A549 treated with CpdA at 1 μM for 4 hours (cell line): ENCODE measurements at places on chromosomes 7 and 10. TPM values are rescaled to one million over a fixed set of nuclear protein-coding genes. Genes with fewer than 3 reads are reported as not detected.

The VAX1 gene
- total RNA-seq: 1.1 to 1.5 TPM (median 1.4 TPM) in 5 replicates

The RALA gene
- 29.6 to 41.6 TPM (median 32.6 TPM) in 5 replicates for total RNA-seq

The MEOX2 gene
- total RNA-seq: not detected in 5 replicates

The OPN4 gene
- not detected in 5 replicates for total RNA-seq

The MYO3A gene
- total RNA-seq: not detected in 5 replicates

The CYP26C1 gene
- not detected in 5 replicates for total RNA-seq

The HEPACAM2 gene
- not detected in 5 replicates for total RNA-seq

The SFRP4 gene
- 2.8 to 4.8 TPM (median 3.6 TPM) in 5 replicates for total RNA-seq

The TUBB8 gene
- total RNA-seq: 0.07 to 0.26 TPM in 2 of 5 replicates, not detected in the others

The ITGA8 gene
- total RNA-seq: not detected in 5 replicates

The ZNF425 gene
- 1.0 to 1.5 TPM (median 1.4 TPM) in 5 replicates for total RNA-seq

The DOCK1 gene
- 20.7 to 25.9 TPM (median 24.2 TPM) in 5 replicates for total RNA-seq

The SRRM3 gene
- 5.6 to 8.2 TPM (median 7.6 TPM) in 5 replicates for total RNA-seq

The FAM25G gene
- 1.1 to 2.6 TPM (median 1.4 TPM) in 4 of 5 replicates, not detected in the other for total RNA-seq

The SLC26A4 gene
- 0.08 to 0.12 TPM (median 0.09 TPM) in 4 of 5 replicates, not detected in the other for total RNA-seq

The NRP1 gene
- 76.7 to 126 TPM (median 97.3 TPM) in 5 replicates for total RNA-seq

The FRMPD2 gene
- 0.02 to 0.19 TPM (median 0.06 TPM) in 3 of 5 replicates, not detected in the others for total RNA-seq

The STEAP4 gene
- not detected in 5 replicates for total RNA-seq

The FGFR2 gene
- total RNA-seq: 0.20 to 0.99 TPM (median 0.41 TPM) in 5 replicates

The ASAH2 gene
- 1.8 to 3.0 TPM (median 2.8 TPM) in 5 replicates for total RNA-seq

The HDAC9 gene
- total RNA-seq: 0.03 to 0.31 TPM (median 0.11 TPM) in 5 replicates

The MAD1L1 gene
- total RNA-seq: 17.5 to 27.1 TPM (median 21.8 TPM) in 5 replicates

The UPK3B gene
- total RNA-seq: 9.7 to 18.3 TPM (median 17.2 TPM) in 5 replicates

The ETV1 gene
- total RNA-seq: 2.5 to 3.4 TPM (median 2.7 TPM) in 5 replicates

The CREB5 gene
- total RNA-seq: 3.6 to 5.1 TPM (median 4.0 TPM) in 5 replicates

The PILRB gene
- 25.8 to 35.2 TPM (median 31.2 TPM) in 5 replicates for total RNA-seq

The ADCY1 gene
- total RNA-seq: 2.0 to 2.7 TPM (median 2.2 TPM) in 5 replicates

The RBAK gene
- total RNA-seq: 5.4 to 7.6 TPM (median 5.7 TPM) in 5 replicates

The VSTM4 gene
- total RNA-seq: 0.34 to 0.54 TPM (median 0.39 TPM) in 5 replicates

The CALN1 gene
- not detected in 5 replicates for total RNA-seq

The CALML5 gene
- total RNA-seq: not detected in 5 replicates

The ZNF488 gene
- 9.1 to 13.4 TPM (median 13.1 TPM) in 5 replicates for total RNA-seq

The SAP25 gene
- total RNA-seq: 0.61 to 0.85 TPM (median 0.71 TPM) in 5 replicates

The SPDYE16 gene
- not detected in 5 replicates for total RNA-seq

The DNAJC1 gene
- total RNA-seq: 26.6 to 32.8 TPM (median 30.8 TPM) in 5 replicates

The TOMM7 gene
- 429 to 1,163 TPM (median 501 TPM) in 5 replicates for total RNA-seq

The CYP3A4 gene
- total RNA-seq: not detected in 5 replicates

The PNLIPRP3 gene
- total RNA-seq: not detected in 5 replicates

The CAMK2B gene
- total RNA-seq: 0.11 to 0.57 TPM (median 0.15 TPM) in 5 replicates

The LRIT1 gene
- not detected in 5 replicates for total RNA-seq

The POLR2J2 gene
- total RNA-seq: 0.12 to 0.87 TPM (median 0.61 TPM) in 5 replicates

The ZNF282 gene
- total RNA-seq: 21.4 to 28.0 TPM (median 25.0 TPM) in 5 replicates

The ELMO1 gene
- total RNA-seq: 1.4 to 2.5 TPM (median 2.0 TPM) in 5 replicates

The CFAP43 gene
- 0.16 to 0.22 TPM (median 0.22 TPM) in 5 replicates for total RNA-seq

The SND1 gene
- 105 to 116 TPM (median 114 TPM) in 5 replicates for total RNA-seq
